Caco-2 (cell line): ENCODE measurements at places on chromosomes 3 and 15.

GRCh38 chr3:76873532-76874242 lies 166.2 kb upstream of the ROBO2 start:
- peak; percentile 47 for DNase-seq

GRCh38 chr3:98513091-98513511 lies 9.6 kb downstream of the CLDND1 start:
- DNase-seq: no peak

DNA sequence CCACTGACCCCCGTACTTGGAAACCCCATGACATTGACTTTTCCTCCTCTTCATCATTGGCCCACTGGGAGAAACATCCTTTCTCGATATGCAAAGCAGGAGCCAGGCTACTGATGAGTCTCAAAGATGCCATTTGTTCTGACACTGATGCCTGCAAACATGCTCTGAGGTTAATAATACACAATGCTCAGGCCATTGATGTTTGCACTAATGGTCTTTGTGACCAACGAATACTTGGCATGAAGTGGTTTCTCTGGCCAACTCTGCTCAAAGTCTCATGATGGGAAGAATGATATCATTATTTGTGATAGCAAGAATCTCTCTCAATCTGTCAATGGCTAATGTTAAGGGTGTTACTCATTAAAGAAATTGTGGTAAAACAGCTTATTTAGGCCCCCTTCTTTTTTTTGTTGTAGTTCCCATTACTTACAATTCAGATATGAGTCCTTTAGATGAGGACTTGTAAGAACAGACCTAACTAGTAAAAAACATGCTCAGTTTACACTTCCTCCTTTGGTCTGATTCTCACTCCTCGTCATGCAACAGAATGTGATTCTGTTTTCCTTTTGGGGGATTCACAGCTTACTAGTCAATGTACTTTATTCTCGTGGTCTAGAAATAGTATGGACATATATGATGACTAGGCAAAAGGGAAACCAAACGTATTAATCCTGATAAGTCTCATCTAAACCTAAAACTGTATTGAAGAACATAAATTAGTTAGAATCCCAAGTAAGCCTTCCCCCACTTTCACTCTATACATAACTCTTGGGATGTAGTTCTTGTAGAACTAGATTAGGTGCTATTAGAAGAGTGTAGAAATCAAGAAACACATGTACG lies 488.8 kb upstream of the DPPA4 start:
- DNase-seq: no peak

- DNase-seq: no peak
These were observed 39.1 kb downstream of the KLF13 start for GRCh38 chr15:31365655-31366127.

DNA sequence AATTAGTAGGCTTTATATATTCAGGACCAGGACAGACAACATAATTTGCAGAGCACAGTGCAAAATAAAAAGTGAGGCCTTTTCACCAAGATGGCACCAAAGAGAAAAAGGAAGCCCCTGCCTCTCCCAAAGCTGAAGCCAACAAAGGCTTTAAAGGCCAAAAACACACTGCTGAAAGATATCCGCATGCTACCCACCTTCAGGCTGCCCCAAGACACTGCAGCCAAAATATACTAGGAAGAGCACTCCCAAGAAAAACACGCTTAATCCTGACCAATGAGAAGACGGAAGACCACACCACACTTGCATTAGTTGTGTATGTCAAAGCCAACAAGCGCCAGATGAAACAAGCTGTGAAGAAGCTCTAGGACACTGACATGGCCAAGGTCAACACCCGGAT lies 38.0 kb downstream of the PIK3CB start:
- no peak for DNase-seq

DNA sequence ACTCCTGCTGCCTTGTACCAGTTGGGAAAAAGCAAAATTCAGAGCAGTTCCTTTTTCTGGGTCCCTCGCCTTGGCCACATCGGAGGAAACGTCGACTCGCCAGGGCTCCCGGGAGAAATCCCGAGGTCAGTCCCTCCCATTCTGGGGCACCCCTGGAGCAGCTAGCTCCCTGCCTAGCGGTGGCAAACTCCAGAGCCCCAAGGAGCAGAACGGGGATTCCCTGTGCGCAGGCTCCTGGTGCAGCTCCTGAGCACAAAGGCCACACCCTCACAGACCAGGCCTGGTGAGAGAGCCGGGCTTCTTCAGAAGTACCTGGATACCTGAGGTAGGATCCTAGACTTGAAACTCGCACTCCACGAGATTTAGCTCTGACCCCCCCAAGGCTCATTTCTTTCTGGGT lies 2.6 kb downstream of the LRRC3B start:
- no peak for DNase-seq

- DNase-seq: no peak
These were observed 34.9 kb upstream of the CPOX start for GRCh38 chr3:98628317-98628716.

- DNase-seq: no peak
These were observed 440.3 kb upstream of the DPH6 start for GRCh38 chr15:35986191-35986721.
